DMS79 treated with DMSO at 0.1 percent for 48 hours (cell line): ENCODE measurements at places on chromosomes 5 and 9.

DNA sequence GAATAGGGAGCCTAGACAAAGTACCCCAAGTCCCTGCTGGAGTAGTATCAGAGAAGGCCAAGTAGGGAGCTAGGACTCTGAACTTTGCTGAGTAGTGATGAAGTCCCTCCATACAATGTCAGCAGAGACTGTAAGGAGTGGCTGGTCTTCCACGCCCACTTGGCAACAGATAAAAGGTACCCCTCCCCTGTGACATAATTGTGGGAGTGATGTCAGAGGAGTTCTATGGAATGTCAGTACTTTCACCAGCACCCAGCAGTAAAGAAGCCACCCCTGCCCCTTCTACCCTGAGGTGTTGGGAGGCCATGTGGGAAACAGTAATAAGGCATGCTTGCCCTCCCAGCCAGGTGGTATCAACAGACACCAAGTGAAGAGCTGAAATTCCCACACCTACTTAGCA is 143.9 kb downstream of the SLIT3 start:
- no peak for DNase-seq

DNA sequence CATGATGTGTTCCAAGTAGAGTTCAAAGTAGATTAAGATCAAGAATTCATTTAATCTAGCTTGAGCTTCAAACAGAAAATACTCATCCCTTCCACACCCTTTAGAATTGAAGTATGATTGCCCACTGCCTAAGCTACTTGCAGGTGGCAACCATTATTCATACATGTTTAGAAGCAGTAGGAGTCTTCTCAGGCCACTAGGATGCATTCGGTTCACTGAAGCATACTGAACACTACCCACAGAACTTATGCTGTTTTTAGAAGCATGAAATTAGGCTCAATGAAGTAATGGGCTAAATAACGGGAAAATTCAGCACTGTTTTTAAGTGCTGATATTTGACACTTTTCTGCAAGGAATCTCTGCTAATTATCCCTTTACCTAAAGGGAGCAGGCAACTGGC is 263.4 kb downstream of the DEPDC1B start:
- no peak for DNase-seq

- DNase-seq = no peak
Observed at GRCh38 chr9:134476272-134476941, 150.2 kb downstream of the RXRA start.

DNA sequence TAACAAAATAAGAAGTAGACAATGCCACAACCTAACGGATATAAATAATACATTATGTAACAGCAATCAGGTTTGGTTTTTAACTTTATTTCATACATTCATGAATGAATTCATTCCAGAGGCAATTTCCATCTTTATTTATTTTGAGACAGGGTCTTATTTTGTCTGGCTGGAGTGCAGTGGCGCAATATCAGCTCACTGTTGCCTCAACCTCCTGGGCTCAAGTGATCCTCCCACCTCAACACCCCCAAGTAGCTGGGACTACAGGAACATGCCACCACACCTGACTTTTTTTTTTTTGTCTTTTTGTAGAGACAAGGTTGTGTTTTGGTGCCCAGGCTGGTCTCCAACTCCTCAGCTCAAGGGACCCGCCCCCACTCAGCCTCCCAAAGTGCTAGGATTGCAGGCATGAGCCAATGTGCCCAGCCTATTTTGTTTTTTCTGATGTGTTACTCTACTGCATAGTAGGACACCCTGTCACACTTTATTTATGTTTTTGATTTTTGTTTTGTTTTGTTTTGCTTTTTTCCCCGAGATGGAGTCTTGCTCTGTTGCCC is 26.3 kb upstream of the C5orf24 start:
- DNase-seq = no peak

DNA sequence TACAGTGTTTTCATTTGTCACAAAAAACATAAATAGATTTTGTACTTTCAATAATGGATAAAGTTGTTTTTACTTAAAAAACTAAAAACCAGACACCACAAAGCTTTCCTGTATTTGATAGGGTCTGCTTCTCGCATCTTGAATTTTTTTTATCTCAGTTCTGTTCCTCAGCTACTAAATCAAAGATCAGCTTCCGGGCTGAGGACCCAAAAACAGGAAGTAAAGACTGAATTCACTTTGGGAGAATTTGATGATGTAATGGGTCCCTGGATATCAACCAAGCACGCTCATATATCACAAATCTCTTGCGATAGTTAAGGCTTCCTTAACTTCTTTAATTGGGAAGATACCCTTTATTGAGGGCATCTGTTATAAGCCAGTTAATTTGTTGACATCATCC is 24.1 kb downstream of the ITK start:
- DNase-seq = no peak
